ENCODE measurements at places on chromosomes 3 and 15.

- DNase-seq = no peak
These were observed 11.3 kb downstream of the PRKCI start for GRCh38 chr3:170233530-170233929.

GRCh38 chr3:22907161-22907780 is 295.9 kb upstream of the UBE2E2 start:
- DNase-seq = no peak

- no peak for DNase-seq
These were observed 338.5 kb downstream of the PTPRG start for GRCh38 chr3:61899700-61900462.

DNA sequence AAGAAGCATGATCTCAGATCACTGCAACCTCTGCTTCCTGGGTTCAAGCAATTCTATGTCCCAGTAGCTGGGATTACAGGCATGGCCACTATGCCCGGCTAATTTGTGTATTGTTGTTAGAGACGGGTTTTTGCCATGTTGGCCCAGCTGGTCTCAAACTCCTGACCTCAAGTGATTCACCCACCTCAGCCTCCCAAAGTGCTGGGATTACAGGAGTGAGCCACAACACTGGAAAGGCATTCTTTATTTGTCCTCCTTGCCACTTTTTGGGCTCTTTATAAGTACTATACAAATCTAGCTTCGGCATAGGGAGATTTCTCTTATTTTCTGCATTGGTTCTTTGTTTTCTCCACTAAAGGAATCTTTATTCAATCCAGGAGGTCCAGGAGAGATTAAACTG is 18.6 kb downstream of the CMTM8 start:
- DNase-seq = no peak

DNA sequence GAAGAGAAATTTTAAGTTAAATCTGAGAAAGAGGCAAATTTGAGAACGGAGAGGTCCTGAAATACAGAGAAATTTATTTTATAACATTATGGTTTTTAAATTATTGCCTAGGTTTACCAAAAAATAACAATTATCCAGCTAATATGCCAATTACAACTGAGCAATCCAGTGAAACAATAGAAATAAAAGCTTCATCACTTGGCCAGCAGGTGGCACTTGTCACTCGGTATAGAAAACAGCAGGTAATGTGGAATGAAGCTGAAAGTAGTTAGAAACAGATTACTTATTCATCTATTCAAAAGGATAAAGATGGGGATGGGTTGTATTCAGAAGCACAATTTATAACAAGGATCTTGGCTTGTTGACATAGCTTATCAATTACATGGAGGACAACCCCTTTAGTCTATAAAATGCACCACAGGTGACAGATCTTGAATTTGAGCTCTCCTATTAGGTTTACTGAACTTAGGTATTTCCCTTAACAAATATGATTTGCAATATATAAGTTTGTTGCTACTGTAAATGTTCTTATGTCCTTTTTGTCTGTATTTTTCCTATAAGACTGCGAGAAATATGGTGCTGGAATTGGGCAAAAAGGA is 70.1 kb upstream of the GUCA1C start:
- peak; percentile 43 for DNase-seq

DNA sequence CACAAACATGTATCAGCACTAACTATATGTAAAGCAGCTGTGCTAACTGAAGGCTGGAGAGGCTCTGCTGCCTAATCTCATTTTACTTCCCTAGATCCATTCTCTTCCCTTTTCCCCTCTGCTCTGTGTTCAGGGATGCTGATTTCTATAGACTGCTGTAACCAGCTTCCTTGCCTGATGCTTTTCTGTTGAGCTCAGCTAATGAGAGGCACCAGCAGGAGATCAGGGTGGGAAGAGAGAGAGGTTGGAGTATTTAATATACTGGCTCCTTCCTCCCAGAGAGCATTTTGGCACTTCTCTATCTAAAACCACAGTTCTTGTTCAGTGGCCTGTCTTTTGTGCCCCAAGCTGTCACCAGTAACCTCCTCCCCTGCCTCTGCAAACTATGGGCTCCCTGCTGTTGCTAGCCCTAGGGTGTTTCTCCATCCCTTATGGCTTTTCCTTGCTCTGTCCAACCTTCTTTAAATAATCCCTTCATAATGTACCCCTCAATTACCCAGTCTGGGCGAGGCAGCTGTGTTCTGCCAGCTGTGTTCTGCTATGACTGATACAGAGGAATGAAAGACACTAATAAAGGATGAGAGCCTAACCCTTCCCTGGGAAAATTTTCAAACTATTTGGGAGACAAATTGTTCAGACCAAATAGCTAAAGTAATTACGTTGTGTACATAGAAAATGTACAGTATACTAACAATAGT is 69.5 kb downstream of the CADPS start:
- no peak for DNase-seq

DNA sequence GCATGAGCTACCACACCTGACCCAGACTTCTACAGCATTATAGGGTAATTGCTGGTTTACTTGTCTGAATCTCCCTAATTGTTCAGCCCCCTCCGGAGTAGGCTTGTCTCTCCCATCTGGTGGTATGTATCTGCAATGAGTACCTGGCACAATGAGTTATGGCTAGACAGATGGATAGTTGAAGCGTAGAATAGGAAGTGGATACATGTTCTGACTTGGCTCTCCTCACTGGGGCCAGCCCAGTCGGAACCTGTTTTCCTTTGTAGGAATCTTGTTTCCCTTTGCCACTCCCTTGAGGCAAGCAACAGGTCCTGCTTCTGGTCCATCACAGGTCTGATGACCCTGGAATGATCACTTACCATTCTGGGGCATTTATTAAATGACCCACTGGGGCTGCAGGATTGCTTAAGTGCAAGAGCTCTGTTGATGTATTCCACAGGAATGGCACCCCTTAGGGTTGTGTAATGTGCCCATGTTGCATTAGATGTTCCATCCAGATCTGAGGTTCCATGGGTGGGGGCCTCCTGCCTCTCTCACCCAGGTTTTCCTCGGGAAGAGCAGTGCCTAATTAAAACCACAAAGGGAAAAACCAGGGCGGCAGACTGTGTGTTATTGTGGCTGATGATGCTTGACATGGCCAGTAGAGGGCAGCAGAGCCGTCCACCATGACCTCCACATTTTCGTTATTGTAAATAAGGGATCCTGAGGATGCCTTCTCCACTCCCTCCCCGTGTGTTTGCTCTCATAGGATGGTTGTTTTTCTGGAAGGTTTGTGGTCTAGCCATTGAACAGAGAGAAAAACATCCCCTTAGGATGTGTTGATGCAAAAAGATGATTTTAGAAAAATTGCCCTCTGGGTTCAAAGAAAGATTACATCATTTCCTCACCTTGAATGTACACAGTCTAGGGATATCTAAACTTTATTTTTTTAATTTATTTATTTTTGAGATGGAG is 58.0 kb downstream of the CMTM8 start:
- peak; percentile 68 for DNase-seq

DNA sequence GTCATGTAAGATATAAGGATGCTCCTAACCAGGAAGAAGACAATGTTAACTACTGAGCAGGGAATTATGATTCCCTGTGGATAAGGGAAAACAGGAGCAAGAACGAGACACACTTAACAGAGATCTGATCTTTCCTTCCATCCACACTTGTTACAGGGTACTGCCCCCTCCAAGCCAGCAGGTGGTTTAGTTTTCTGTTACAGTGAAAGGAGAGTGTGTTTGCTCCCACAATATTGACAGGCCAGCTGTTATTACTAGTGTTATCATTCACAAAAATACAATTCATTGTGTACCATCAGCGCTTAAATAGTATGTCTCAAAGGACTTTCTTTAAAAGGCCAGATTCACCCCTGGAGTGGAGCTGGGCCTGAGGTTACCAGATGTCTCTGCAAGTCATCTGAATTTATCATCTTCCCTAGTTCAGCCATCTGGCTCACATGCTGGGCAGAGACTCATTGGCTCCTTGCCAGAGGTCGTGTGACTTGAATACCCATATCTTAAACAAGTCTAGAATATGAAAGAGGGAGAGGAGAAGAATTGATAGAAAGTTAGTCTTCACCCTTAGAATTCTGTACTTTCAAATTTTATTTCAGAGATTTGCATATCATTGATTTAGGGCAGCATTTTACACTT is 16.8 kb upstream of the FMN1 start:
- no peak for DNase-seq

DNA sequence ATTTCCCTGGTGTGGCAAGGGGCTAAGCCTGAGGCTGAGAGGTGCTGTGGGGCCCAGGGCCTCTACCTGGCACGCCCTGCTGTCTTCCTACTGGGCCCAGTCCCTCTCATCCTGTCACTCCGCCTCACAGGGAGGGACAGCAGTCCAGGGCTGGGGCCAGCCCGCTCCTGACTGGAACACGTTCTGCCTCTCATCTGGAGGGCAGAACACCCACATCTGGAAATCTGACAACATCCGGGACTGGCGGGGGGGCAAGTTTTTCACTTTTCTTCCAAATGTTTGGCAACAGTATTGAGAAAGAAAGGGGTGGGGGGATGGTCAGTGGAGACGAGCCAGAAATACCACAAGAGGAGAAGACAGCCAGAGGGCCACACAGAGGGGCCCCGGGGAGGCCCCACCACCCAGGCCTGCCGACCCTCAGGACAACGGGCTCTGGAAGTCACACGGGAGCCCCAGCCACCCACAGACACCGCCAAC is 1.8 kb upstream of the MYL3 start:
- DNase-seq = no peak
